Stimulated activated CD8-positive, alpha-beta memory T cell treated with anti-CD3 and anti-CD28 coated beads, Interleukin-7, amount 100 ng/mL, for 24 hours (primary cell): ENCODE measurements at places on chromosomes 4 and X.

- no peak for DNase-seq
Observed at GRCh38 chr4:189660722-189661360, 279.8 kb upstream of the FRG1 start.

GRCh38 chr4:156247470-156247869 lies 293.8 kb upstream of the CTSO start:
- no peak for DNase-seq

DNA sequence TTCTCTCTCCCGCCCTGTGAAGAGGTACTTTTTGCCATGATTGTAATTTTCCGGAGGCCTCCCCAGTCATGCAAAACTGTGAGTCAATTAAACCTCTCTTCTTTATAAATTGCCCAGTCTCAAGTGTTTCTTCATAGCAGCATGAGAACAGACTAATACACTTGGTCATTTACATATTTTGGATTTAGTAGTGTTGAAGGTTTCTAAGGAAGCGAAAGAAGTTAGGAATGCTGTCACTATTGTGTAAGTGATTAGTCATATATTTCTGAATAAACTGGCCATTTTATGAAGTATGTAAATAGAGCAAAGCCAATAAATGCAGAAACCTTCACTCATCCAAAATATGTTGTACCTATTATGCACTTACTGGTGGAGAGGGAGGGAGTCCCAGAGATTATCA lies 34.4 kb upstream of the GK2 start:
- DNase-seq: no peak

- DNase-seq: no peak
Observed at GRCh38 chr4:10205223-10205622, 88.6 kb upstream of the WDR1 start.

DNA sequence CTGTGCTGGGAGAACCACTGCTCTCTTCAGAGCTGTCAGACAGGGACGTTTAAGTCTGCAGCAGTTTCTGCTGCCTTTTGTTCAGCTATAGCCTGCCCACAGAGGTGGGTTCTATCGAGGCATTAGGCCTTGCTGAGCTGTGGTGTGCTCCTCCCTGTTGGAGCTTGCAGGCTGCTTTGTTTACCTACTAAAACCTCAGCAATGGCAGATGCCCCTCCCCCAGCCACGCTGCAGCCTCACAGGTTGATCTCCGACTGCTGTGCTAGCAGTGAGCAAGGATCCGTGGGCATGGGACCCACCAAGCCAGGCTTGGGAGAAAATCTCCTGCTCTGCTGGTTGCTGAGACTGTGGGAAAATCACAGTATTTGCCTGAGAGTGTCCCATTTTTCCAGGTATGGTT lies 133.8 kb upstream of the UBQLN2 start:
- no peak for DNase-seq

- no peak for DNase-seq
Observed at GRCh38 chr4:7161721-7162214, 30.6 kb upstream of the SORCS2 start.

DNA sequence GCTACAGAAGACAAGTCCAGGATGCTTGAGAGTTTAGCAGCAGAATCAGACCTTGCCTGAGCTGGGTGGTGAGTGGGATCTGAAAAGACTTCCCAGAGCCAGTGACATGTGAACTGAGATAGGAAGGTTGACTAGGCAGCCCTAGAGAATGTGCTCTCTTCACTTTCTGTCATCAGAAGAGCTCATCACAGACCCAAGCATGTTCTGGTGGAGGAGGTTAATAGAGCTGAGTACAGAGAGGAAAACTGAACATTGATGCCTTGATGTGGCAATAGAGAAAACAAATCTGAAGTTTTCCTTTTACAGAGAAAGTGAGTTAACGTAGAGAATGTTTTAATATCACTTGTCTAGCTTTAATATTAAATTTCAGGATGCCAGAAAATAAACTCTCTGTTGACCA lies 17.1 kb downstream of the ADGRL3 start:
- DNase-seq: no peak

GRCh38 chr4:117700111-117700892 lies 334.0 kb upstream of the NDST3 start:
- DNase-seq: no peak

DNA sequence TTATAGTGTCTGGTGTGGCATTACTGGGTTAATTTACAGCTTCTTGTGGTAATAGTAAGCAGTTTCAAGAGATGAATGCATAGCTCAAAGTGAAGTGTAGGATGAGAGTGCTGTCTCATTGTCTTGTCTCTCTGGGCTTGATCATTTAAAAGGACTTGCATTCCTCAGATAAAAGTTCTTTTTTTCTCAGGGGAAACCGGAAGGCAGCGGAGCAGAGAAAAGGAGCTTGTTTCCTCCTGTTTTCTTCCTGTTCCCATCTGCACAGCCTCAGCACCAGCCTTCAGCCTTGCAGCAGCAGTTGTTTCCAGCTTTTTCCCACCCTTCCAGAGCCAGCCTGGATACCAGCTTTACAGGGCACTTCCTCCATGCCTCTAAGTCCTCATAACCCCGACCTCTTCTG lies 61.4 kb upstream of the LGI2 start:
- no peak for DNase-seq

DNA sequence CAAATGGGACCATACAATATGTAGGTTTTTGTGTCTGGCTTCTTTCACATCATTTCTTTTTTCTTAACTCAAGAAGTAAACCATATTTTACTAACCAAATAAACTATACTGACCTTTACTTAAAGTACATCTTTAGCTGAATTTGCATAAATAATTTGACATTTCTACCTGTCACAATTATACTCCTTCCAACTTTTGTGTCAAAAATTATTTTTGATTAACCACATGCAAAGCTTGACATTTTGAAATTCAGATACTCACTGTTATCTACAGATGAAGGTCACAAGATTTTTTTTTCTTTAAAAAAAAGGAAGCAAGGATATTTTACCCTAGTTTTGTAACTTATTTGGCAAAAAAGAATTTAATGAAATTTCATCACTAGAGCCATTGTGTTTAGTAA lies 12.0 kb upstream of the RAB9A start:
- no peak for DNase-seq

DNA sequence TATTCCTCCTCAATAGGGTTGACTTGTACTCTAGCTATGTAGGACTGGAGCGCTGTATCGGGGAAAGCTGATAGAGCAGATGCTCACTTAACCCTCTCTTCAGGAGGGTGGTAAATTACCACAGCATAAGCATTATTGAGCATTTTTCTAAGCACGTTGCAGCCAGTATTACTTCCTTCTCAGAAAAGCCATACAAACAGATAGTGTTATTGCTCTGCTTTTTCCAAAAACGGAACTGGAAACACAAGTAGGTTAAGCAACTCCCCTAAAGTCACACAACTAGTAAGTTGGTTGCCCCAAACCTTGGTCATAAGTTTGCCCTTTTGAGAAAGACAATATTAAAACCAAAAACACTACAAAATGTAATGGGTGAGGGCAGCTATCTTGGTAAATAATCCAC lies 73.9 kb downstream of the REELD1 start:
- DNase-seq: no peak

DNA sequence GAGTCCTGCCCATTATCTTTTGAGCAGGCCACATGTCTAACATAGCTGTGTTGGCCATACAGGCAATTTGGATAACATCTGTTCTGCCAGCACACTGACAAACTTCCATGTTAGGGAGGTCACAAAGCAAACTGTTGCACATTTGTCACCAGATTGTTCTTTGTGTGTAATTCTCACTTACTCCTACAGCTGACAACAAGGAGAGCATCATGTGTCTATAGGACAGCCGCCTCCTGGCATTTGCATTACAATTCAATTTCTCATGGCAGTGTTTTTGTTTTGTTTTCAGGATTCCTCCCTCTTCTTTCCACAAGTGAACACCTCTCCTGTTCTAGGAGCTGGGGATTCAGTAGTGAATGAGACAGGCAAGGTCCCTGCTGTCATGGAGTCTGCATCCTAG lies 94.3 kb upstream of the LEF1 start:
- no peak for DNase-seq

DNA sequence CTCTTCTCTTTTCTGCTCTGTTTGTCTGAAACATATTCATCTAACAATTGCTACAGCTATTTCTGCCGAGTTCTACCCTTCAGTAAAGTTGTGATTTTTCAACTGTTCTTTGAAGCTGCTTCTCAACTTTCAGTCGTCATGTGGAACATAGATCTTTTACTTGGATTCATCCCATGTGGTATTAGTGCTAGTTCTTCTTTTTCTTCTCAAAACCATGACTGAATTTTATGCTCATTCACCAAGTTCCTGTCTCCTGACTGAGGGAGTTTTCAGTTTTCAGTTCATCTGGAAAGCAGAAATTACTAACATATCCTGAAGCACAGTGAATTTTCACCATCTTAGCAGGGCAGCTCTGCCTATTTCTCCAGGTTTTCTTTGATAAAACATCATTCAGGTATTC lies 12.1 kb downstream of the ACSL4 start:
- no peak for DNase-seq

GRCh38 chr4:77045490-77045889 lies 30.3 kb downstream of the CCNI start:
- no peak for DNase-seq

GRCh38 chr4:152776352-152776751 lies 3.2 kb downstream of the TIGD4 start:
- no peak for DNase-seq

DNA sequence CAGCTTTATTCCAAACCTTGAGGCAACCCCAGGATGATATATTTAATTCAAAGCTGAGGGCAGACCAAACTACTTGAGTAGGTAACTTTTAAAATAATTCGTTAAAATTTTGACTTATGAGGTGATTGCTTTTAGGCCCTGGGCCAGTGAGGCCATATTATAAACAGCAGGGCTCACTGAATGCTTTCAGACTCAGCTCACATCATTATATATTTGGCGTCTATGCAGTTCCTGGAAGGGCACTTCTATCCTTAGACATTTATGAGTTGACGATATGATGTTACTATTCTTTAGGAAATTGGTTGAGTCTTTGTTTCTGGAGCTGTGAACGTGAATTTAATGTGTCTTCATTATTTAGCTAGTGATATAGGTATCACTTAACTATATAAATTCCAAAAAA lies 400.1 kb downstream of the PDHA2 start:
- DNase-seq: no peak

GRCh38 chrX:136041254-136041812 lies 56.1 kb downstream of the SLC9A6 start:
- DNase-seq: no peak

- DNase-seq: no peak
Observed at GRCh38 chr4:6886886-6887285, 22.7 kb upstream of the TBC1D14 start.

- no peak for DNase-seq
Observed at GRCh38 chrX:3263681-3264126, 82.7 kb downstream of the MXRA5 start.

DNA sequence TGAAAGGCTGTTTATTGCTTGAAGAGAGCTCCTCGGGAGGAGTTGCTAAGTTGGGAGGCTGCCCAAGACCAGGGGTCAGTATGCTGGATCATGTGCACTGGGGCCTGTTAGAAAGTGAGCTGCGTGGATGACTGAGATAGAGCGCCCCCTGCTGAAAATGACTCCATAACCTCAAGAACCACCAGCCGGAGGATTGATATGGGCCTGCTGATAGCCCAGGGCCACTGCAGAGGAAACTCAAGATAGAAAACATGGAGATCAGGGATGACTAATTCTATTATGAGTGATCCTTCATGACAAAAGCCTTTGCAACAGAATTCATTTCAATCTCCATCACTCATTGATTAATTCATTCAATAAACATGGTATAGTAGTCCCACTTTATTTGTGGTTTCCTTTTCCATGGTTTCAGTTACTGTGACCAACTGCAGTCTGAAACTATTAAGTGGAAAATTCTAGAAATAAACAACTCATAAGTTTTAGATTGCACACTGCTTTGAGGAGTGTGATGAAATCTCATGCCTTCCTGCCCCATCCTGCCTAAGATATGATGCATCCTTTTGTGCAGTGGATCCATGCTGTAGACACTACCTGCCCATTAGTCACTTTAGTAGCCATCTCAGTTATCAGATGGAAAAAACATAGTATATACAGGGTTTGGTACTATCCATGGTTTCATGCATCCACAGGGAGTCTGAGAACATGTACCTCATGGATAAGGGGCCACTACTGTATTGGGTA lies 126.7 kb upstream of the MBNL3 start:
- DNase-seq: peak; percentile 2

DNA sequence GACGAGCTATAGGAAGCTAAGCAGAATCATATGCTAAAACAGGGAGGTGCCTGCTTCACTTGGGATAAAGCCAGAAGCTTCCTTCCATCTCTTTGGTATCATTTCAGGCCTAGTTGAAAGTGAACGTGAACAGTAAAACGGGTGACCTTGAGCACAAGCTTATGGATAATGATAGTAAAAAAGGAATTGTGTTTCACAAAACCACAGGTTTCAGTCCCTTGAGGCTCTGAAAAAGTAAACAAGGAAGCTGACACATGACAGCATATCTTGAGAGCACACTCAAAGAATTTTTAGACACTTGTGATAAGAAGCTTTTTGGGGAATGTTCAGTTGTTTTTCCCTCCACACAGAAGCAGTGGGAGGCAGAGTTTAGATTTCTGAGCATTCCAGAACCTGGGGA lies 286.1 kb downstream of the DCHS2 start:
- DNase-seq: no peak

- DNase-seq: no peak
Observed at GRCh38 chrX:150203248-150203645, 159.9 kb upstream of the MAMLD1 start.

- no peak for DNase-seq
Observed at GRCh38 chrX:10101269-10101668, 55.5 kb upstream of the CLCN4 start.

- DNase-seq: no peak
Observed at GRCh38 chrX:50402886-50403285, 67.7 kb downstream of the DGKK start.

GRCh38 chr4:164536814-164537213 lies 217.1 kb upstream of the SMIM31 start:
- no peak for DNase-seq

DNA sequence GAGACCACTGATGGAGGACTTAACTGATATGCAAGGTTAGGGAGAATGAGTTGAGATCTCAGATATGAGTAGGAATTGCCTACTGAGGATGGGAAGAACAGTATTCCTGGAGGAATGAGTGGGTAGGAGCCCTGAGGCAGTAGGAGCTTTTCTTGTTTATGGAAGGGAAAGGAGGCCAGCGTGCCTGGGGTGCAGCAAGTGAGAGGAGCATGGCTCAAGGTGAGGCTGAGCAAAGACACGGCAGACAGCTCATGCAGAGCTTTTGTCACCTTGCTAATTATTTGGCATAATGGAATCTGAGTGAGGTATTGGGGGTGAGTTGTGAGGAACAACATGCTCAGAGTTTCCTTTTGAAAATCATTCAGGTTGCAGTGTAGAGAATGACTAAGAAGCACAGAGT lies 65.3 kb upstream of the IBSP start:
- no peak for DNase-seq

GRCh38 chr4:47642191-47642830 lies 157.2 kb downstream of the ATP10D start:
- DNase-seq: no peak

- DNase-seq: no peak
Observed at GRCh38 chr4:179755322-179755721, 2313.1 kb upstream of the AGA start.

GRCh38 chr4:122731676-122732075 lies 828 bp upstream of the BBS12 start:
- DNase-seq: no peak
